ENCODE measurements at places on chromosomes 5 and 9.

GRCh38 chr9:107492381-107492970 lies 2.9 kb upstream of the KLF4 start:
- DNase-seq: no peak

GRCh38 chr5:112492291-112492690 lies 73.2 kb upstream of the EPB41L4A start:
- DNase-seq: peak; percentile 3

GRCh38 chr5:98825582-98826375 lies 52.3 kb downstream of the RGMB start:
- no peak for DNase-seq

DNA sequence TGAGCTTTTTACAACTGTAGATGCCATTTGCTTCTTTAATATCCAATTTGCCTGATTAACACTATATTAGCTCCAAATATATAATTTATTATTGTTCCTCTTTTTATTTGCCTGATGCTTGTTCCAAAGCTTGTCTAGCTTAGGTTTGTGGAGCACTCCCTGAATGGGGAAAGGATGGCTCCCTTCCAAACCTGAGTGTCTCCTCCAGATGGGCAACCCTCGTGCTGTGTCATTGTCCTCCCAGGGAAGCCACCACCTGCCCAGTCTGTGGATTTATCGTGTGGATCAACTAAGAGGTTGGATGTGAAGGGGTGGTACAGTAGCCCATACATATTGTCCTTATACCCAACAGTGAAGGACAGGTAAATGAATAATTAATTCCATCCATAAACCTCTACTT lies 404.9 kb downstream of the CDK5RAP2 start:
- DNase-seq: no peak

DNA sequence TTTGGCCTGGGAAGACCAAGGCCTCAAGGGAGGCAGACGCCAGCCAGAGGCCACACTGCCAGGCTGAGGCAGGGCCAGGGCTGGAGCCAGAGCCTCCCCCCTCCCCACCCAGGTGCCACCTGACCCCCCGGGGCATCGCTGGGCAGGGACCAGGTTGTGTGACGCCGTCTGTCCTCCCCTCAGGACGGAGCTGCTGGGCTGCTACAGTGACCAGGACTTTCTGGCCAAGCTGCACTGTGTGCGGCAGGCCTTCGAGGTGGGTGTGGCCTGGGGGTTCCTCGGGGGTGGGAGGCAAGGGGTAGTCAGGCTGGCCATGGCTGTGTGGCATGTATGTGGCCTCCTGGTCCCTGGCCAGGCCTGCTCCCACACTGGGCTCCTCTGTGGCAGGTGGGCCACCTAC lies 17.9 kb upstream of the DOLPP1 start:
- no peak for DNase-seq

GRCh38 chr9:116271991-116272390 lies 118.4 kb downstream of the PAPPA start:
- no peak for DNase-seq

- DNase-seq: no peak
Observed at GRCh38 chr5:137959488-137959887, 70.2 kb downstream of the PKD2L2 start.

All from stimulated activated CD4-positive, alpha-beta T cell treated with anti-CD3 and anti-CD28 coated beads, Interleukin-12 subunit alpha, Interleukin-12 subunit beta, amount 100 ng/mL, for 4 hours (primary cell).